ENCODE measurements at places on chromosomes 2 and 18.

- DNase-seq = no peak
These were observed 44.3 kb upstream of the ZBTB7C start for GRCh38 chr18:48453330-48454066.

DNA sequence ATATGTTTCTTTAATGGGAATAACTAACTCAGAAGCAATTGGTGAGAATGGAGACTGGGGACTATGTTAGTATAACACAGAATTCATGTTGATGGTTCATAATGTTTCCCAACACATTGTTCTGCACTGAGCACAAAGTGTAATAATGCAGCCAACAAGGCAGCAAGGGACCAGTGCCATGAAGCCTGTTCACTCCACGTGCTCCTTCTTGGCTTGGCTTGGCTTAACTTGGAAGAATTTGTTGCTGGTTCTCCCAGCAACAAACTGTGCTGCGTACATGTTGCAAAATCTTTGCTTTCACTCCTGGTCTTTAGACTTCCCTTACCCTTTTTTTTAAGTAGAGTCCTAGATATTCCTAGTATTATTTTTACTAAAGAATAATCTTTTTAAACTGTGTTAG is 129.7 kb downstream of the MAP3K20 start:
- no peak for DNase-seq

GRCh38 chr18:76099931-76100457 is 395.0 kb downstream of the ZNF516 start:
- no peak for DNase-seq

DNA sequence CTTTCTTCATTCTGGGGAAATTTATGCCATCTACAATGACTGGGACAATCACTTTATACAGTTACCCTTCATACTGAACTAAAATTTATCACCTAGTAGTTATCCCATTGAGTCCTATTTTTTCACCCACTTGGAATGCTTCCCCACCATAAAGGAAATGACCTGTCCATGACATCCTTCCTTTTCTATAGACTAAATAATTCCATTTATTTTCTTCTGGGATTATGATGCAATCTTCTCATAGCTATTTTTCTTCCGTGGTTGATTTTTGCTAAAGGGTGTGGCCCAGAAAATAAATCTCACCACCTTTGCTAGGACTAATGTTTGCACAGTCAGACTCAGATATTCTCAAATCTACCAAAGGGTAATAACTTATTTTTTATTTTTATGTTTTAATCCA is 186.1 kb upstream of the NRXN1 start:
- no peak for DNase-seq

DNA sequence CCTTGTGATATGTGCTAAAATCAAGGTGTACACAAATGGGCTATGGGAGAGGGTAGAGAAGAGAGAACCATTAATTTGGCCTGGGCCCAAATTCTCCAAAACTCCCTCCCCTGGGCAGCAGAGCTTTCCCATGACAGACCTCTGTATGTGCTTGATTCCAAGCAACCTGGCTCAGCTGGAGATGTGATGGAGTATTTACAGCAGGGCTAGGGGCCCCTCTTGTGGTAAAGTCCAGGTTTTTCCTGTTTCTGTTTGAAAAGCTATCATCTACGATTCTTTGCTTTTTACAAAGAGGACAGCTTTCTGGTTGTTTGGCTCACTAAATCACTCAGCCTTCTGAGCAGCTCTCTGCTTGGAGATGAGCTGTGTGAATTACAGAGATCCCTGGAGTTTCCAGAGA is 40.3 kb downstream of the KCNS3 start:
- no peak for DNase-seq
